ENCODE measurements at places on chromosomes 2 and 18.

DNA sequence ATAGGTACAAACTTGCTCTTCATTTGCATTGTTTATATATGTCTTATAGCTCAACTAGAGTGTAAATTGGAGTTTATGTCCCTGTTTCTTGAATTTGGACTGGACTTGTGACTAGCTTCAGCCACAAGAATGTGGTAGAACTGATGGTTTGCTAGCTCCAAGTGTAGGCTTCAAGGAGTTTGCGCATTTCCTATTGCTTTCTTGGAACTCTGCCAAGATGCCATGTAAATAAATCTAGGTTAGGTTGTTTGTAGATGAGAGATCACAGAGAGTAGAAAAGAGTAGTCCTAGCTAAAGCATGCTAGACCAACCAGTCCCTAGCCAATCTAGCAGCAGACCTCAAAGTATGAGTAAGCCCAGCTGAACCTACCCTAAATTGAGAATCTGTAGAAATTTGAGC lies 183.0 kb upstream of the CYP26B1 start:
- no peak for DNase-seq

DNA sequence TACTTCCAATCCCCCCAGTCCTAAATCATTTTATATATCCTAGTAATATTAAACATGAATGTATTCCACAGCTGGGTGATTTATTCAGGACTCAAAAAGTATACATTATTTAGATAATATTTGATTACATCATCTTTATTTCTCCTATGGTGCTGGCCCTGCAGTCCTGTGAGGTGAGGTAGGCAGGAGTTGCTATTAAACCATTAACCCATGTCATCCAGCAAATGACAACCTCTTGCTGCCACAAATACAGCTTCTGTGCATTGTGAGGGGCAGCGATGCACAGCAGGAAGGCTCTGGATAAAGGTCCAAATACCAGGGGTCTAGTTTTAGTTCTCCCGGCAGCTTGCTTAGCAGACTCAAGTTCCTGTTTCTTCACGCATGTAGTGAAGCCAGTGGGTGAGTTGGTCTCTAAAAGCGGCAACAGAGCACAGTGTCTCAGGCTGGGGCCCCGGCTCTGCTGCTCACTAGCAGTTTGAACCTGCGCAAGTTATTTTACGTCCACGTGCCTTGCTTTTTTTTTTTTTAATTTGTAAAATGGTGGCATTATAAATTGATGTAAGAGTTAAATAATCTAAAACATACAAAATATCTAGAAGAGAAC lies 36.1 kb downstream of the INSIG2 start:
- no peak for DNase-seq

- no peak for DNase-seq
Observed at GRCh38 chr2:62856228-62857040, 150.9 kb downstream of the EHBP1 start.

DNA sequence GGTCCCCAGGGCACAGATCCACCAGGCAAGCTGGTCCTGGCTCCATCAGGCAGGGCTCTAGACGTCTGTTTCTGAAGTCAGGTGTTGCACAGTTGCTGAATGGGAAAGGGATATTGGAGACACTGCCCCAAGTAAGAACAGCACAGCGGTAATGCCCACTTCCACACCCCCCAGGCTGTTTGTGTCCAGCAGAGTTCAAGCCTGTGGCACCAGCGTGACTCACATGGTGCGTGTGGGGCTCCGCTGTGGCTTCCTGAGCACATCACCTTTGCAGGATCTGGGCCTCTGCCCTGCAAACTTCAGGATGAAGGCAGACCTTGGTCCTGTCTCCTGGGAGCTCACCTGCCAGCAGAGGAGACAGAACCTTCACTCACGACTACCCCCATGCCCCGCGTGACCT lies 203.3 kb downstream of the TFCP2L1 start:
- DNase-seq = no peak

DNA sequence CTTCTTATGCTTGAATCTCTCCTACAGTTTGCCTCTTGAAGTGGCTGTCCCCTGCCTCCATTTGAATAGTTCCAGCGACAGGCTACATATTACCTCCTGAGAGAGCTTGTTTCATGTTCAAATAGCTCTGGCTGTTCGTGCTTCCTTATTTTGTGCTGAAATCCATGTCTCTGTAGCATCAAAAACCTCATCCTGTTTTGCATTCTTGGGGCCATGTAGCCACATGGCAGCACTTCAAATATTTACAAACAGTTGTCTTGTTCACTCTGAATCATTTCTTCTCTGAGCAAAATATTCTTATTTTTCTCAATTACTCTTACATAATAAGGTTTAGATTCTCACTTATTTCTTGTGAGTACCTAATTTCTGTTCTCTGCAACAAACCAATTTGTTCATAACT lies 1243.1 kb upstream of the NXPH2 start:
- no peak for DNase-seq

DNA sequence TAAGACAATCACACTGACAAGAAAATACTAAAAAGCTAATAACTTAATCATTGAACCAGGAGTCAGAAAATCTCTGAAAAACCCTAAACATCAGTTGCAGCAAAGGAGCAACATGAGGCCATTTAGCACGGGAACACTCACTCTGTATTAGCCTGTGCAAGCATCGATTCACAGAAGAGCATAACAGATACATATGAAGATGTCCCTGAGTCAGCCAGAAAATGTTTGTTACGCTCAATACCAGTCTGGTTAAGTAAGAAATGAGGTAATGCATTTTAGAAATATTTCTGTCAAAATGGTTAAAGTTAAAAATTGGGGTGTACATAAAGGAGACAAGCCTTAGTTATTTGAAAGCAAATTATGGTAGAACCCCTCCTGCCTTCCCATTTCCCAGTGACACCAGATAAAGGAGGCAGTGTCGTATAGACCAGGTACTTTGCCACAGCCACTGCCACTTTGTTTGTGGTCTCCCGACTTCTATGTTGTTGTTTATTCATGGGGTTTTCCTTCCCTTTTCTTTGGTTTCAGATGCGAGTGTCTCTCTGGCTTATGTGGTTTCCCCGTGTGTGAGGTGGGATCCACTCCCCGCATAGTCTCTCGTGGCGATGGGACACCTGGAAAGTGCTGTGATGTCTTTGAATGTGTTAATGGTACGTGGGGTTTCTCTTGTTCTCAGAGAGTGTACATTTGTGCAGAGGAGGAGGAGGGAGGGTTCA lies 108.6 kb downstream of the CRIM1 start:
- no peak for DNase-seq

DNA sequence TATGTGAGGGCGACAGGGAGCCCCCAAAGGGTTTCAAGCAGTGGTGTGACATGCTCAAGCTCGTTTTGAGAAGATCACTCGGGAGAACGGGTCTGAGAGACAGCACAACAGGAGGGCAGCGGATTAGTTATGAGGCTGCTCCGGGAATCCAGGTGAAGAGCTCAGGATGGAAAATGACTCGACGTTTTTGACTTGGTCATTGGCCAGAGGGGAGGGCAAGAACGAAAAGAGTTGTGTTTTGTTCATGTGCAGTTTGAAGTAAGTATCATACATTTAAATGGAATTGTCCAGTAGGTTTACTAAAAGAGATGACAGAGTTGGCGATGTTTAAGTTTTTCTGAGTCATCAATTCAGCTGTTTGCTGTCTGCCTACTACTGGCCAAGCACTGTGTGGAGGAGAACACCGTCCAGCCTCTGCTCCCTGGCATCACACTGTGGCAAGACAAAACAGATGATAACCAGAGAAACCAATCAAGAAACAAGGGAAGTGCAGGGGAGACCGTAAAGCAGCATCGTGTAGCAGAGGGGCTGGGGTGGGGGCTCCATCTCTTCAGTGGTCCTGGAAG lies 25.3 kb upstream of the ANXA4 start:
- DNase-seq = peak; percentile 54

DNA sequence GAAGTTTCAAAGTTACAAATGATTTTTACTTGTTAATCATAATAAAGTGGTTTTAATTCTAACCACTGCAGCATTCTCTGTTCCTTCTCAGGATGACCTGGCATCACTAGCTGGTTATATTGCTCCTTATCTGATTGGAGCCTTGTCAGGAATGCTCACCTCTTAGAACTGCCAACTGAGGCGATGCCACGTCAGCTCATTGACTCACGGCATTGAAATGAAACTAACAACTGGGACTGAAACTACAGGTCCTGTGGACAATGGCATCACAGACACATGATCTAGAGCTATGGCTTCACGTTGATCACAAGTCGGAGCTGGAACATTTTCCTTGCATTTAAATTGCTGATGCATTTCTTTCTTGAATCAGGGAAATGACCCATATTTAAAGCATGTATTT lies 54.9 kb upstream of the MAP2 start:
- peak; percentile 74 for DNase-seq

- DNase-seq = no peak
Observed at GRCh38 chr18:21912339-21913239, 172.0 kb downstream of the MIB1 start.

- DNase-seq = no peak
Observed at GRCh38 chr18:73079920-73080319, 212.1 kb upstream of the NETO1 start.

- DNase-seq = no peak
Observed at GRCh38 chr2:227886149-227886548, 14.7 kb downstream of the DAW1 start.

- DNase-seq = no peak
Observed at GRCh38 chr18:56171848-56172247, 466.5 kb downstream of the TXNL1 start.

- DNase-seq = no peak
Observed at GRCh38 chr18:37511721-37512298, 53.8 kb downstream of the CELF4 start.

DNA sequence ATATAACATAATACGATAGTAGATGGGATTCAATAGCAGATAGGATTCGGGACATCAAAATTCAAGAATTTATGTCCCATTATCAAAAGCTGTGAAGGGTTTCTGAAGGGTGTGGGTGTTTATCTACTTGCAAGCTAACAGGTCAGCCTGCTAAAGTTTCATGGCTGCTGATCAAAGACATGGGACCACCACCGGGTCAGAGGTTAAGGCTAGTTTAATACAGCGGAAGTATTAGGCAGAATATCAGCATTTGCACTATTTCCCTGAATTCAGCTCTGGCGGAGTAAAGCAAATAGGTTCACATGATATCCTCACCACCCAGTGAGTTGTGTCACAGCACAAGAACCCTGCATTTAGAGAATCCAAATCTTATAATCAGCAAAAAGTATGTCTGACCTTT lies 82.5 kb downstream of the DSEL start:
- no peak for DNase-seq

DNA sequence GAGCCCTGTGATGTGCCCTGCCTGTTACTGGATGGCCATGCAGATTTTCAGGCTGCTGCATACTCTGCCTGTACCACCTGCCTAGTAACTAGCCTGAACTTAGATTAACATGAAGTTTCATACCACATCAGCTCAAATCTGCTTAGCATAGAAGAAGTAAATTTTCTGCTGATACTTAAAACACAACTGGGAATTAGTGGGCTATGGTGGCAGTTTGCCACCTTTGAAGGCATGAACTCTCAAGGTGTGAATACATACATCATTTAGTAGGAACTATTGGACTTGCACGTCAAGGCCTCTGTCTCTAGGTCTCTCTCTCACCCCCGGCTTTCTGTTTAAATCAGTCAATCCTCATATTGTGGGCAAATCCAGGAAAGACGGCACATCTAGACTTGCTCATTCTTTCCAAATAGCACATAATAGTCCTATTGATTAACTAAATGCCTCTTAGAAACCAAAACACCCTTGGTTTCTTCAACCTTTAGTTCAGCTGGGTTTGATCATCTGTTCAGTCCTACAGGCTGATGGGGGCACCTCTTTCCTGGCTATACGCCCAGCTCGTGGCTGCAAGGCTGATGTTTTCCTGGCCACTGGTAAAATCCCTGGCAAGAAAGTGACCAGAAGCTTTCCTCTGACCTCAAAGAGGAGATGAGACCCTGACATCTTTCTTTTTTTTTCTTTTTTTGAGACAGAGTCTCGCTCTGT lies 58.4 kb downstream of the ALPK2 start:
- DNase-seq = no peak

- DNase-seq = peak; percentile 59
Observed at GRCh38 chr2:25491003-25491696, 149.4 kb upstream of the DNMT3A start.

GRCh38 chr2:219142329-219142728 lies 18.3 kb downstream of the NHEJ1 start:
- DNase-seq = peak; percentile 88

- DNase-seq = no peak
Observed at GRCh38 chr2:49262801-49263560, 108.7 kb upstream of the FSHR start.

- DNase-seq = no peak
Observed at GRCh38 chr18:38520786-38521185, 955.2 kb upstream of the CELF4 start.

DNA sequence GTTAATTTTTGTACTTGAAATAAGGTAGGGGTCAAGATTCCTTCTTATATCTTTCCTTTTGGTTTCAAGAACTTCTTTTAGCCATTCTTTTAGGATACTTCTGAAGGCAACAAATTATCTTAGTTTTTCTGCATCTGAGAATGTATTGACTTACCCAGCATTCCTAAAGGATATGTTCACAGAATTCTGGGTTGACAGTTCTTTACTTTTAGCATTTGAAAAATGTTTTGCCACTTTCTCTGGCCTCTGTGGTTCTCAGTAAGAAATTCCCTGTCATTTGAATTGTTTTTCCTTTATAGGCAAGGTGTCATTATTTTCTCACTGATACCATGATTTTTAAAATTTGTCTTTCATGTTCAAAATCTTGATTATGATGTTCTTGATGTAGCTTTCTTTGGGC lies 162.4 kb downstream of the GALNT1 start:
- peak; percentile 58 for DNase-seq

DNA sequence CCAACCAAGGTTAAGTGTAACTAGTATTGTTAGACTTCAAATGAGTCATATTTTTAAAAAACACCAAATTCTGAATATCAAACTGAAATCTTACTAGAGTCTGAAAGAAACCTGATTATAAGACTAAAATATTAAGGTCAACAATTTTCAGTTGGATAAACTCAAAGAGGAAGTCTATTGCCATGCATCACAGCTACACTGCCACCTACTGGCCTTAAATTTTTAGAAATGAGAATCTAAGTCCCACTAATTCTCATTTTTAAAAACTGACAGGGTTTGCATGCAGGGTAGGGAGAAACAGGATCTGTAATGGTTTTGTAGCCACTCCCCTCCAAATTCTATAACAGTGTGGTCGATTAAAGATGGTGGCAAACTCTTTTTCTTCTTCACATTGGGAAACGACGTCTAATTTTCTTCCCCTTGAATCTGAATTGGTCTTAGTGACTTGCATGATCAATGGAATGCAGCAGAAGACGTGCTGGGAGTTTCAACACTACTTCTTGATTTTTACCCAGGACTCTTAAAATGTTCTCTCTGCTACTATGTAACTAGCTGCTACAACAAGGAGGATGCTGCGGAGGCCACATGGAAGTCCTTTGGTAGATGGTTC lies 176.1 kb upstream of the SESTD1 start:
- DNase-seq = peak; percentile 41

- DNase-seq = no peak
Observed at GRCh38 chr2:159042115-159042850, 73.8 kb downstream of the TANC1 start.

GRCh38 chr2:929925-930324 lies 20.7 kb upstream of the SNTG2 start:
- DNase-seq = no peak

DNA sequence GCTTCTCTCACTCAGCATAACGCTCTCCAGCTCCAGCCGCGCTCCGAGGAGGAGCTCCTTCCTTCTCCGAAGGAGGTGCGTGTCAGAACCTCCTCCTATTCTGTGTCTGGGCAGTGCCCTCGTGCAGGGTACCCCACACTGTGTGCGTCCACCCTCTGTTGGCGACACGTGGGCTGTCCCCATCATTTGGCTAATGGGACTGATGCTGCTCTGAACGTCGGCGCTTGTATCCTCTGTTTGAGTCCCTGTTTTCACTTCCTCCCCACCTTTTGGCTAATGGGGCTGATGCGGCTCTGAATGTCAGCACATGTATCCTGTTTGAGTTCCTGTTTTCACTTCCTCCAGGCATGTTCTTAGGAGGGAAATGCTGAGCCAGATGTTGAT lies 22.2 kb downstream of the KCNG2 start:
- no peak for DNase-seq

Data from fibroblast of skin of back (primary cell).